ENCODE measurements at places on chromosomes 3 and 15.

DNA sequence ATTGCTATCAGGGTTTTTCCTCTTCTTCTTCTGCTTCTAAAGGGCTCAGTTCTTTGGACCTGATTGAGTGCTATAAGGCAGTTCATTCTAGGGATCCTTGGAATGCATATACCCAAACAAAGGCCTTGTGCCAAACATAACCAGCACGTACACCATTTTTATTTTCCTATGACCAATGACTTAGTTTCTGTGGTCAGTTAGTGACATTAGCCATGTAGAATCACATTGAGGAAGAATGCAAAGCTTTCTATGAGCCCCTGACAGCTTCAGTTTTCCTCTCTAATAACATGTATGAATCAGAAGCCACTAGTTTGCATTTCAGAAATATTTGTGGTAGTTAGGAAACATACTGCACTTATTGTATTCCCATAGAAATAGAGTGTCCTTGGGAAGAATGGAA lies 240.0 kb downstream of the THRB start:
- DNase-seq, result no peak

GRCh38 chr3:174156200-174156599 lies 702.9 kb upstream of the NAALADL2 start:
- no peak for DNase-seq

DNA sequence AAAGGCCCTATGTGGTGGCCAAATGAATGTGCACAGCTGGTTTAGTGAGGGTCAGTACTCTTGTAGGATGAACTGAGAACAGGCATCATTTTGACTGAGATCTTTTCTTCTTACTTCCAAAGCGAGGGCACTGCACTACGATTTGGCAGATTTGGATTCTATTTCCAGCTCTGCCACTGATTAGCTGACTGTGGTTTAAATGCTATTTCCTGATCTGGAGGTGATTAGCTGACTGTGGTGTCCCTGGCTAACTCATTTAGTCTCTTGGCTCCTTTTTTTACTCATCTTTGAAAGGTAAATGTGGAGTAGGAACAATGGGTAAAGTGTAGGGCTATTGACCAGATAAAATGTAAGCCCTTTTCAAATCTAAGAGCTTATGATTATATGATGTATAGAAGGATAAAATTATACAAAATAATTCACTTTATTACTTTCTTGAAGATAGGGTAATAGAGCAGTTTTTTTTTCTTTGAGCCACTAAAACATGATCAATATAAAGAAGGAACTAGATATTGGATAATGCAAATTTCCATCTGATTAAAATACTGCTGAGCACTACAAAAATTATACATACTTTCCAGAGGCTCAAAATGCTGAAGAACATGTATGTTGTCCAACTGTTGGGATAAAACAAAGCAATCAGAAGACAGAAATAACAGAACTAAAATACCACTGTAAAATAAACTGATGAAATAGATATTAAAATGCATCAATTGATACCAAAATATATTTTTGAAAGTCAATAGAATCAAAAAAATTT lies 39.7 kb upstream of the PLOD2 start:
- DNase-seq, result no peak

DNA sequence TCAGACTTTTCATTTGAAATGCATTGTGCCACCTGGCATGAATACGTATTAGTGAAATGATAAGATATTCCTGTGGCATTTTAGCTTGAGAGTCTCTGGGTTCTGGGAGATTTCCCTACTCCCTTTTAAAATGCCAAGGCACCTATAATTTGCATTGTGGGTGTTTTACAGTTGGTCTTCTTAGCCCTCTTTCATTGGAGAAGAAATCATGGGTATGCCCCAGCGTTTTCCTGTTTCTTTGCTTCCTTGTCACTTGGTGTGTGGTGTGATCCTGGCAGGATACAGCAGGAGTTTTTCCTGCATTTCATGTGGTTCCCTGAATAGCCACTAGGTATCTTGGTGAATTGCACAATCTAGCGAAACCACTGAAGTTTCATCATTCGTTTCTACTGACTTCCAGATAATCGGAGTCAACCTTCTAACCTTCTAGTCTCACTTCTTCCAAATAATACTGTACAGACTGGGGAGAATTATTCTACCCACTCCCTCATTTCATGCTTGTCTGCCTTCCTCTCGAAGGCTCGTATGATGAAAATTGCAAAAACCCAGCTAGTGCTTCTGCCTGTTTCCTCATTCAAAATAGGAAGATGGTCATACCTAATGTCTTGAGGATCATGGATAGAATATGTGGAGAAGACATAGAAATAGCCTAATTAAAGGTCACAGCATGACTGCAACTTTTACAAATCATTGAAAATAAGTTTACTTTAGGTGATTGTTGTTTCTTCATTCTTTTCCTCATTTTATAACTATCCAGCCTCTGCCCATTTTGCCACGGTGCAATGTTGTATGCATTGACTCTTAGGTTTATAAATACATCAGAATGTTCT lies 2.6 kb downstream of the BHLHE40 start:
- DNase-seq, result no peak

DNA sequence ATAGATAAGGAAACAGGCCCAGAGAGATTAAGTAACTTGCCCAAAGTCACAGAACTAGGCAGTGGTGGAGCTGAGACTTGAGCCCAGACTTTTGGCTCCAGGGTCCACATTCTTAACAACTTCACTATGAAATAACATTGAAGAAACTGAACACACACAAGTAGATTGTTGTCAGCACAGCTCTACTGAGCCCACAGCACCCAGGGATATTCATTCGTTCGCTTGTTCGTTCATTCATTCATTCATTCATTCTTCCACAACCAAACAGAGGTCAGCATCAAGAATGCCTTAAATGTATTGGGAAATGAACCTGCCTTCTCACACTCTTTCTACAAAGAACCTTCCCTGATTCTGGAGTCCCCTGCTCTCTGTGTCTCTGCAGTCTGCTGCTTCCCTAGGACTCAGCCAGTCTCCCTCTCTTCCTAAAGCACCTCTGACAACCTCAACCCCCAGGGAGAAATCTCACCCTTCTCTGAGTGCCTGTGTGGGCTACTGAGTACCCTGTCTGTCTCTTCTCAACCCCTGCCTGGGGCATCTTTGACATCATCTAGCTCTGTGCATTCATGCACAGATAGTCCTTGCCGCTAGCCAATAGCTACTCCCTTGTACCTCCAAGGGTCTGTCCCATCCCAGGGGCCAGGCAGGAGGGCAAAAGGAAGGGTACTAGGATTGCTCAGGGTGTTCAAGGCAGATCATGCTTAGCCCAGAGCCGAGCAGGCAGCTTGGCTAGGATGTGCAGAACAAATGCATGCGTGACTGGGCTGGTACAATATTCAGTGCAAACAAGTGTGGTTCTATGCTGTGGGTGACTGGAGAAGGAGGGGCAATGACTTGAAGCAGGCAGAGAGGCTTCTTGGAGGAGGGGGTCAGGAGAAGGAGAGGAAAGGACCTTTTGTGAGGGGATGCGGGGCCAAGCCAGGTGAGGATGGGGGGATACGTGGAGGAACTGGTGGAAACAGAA lies 3.4 kb downstream of the LINGO1 start:
- no peak for DNase-seq

- DNase-seq, result no peak
Measured at GRCh38 chr15:68206711-68207151, 1.6 kb upstream of the CALML4 start.

- DNase-seq, result no peak
Measured at GRCh38 chr3:127478922-127479321, 111.6 kb downstream of the TPRA1 start.

DNA sequence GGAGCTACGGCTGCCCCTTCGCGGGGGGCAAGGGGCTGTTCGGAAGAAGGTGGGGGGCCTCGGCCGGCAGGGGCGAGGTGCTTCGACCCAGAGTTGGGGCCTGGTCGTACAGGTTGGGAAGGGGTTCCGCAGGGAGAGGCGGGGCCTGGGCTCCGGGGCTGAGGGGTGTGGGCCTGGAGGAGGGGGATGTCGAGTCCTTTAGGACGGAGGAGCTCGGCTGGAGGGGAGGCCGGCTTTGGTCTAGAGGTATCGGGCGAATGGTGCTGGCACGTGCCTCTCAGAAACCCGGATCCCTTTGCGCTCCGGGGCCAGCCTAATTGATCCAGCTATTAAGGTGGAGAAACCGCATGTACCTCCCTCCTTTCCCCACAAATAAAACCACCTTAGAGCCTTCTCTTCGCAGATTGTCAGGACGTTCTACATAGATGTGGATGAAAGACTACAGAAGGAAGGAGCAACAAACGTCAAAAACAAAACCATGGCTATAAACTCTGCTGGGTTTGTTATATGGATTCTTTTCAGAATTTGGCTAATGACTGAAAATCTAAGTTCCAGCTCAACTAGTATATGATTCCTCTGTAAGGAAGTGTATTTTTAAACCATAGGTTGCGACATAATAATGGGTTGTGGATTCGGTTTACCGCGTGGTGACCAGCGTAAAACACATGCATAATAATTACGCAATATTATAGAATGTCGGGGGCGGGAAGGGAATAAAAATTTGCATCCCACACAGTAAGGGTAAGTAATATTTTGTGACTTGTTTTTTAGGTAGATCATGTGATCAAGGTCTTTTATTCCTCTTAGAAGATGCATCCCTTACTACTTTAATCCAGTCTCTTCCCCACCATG lies 644 bp upstream of the NGLY1 start:
- DNase-seq, result peak; percentile 70

GRCh38 chr15:86079508-86080266 lies at the start of gene AGBL1:
Gene AGBL1, plus strand, starts transcription at chr15:86079871.
- DNase-seq, result peak; percentile 11

DNA sequence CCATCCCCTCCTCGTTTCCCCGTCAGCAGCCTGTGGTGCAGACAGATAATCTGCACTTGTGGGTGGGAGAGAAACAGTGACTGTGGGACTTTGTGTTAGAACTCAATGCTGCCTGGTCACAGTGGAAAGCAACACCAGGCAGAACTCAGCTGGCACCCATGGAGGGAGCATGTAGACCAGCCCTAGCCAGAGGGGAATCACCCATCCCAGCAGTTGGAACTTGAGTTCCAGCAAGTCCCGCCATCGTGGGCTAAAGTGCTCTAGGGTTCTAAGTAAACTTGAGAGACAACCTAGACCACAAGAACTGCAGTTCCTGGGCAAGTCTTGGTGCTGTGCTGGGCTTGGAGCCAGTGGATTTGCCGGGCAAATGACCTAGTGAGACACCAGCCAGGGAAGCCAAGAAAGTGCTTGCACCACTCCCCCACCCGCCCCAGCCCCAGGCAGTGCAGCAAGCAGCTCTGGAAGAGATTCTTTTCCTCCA lies 24.4 kb downstream of the ISG20 start:
- no peak for DNase-seq

- no peak for DNase-seq
Measured at GRCh38 chr3:73498764-73499622, 125.7 kb downstream of the PDZRN3 start.

GRCh38 chr15:91400481-91400880 lies 300.4 kb downstream of the SV2B start:
- DNase-seq, result no peak

DNA sequence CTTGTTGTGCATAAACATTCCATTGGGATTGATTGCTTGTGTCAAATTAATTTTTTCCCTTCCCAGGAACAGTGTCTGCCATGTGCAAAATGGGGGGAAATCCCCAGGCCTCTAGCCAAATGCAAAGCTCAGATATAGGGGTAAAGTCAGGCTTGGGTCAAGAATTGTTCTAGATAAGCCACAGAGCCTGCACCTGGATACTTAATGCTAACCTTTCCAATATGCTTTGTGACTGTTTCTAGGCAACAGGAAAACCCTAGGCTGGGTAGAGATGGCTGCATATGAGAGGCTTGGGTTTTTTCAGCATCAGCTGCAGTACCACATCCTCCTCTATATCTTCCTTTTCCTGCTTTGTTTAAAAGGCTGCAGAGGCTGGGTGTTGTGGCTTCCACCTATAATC lies 61.9 kb upstream of the ROPN1 start:
- no peak for DNase-seq

DNA sequence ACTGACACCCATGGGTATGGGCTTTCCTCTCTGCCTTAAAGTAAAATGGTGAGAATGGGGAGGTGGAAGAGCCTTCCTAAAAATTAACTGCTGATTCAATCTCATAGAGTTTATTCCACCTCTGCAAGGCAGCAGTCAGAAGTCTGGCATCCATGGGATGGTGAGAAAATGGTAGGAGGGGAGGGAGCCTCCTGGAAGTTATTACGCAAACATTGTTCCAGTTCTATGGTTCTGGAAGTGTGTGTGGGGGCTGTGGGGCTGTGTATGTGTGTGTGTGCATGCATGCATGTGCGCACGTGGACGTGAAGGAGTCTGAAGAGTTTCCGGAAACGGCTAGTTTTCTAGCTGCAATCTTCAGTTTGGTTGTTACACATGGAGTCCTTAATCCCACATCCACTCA lies 177.6 kb downstream of the KCNAB1 start:
- no peak for DNase-seq

DNA sequence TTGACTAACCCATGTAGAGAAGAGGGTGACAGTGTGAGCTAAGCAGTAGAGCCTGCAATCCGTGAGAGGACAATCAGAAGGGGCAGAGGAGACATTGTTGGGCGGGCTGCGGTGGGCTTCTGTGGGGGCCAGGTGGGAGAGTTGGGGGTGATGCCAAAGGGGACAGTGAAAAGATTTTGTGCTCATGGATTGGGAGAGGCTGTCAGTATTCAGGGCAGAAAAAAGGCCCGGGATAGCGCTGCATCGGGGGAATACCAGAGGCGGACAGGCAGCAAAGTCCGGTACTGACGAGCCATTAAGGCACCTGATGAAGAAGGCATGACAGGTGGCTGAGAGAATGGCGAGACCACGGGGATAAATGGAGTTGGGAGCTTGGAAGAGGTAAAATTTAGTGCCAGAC lies 1.3 kb upstream of the PXYLP1 start:
- no peak for DNase-seq

DNA sequence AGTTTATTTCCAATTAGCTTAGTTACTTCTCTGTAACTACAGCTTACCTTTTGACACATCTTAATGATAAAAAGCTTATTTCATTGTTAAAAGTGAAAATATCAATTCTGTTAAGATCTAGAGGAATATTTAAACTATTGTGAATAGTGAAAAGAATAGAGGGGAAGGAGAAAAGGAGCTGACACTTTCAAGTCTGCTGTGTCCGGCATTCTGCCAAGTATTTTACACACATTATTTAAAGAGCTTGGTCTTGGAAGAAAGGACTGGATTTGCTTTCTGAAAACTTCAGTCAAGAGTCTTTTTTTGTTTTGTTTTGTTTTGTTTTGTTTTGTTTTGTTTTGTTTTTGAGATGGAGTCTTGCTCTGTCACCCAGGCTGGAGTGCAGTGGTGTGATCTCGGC lies 34.8 kb downstream of the CCDC80 start:
- DNase-seq, result no peak

- no peak for DNase-seq
Measured at GRCh38 chr15:92159906-92160841, 233.5 kb upstream of the ST8SIA2 start.

DNA sequence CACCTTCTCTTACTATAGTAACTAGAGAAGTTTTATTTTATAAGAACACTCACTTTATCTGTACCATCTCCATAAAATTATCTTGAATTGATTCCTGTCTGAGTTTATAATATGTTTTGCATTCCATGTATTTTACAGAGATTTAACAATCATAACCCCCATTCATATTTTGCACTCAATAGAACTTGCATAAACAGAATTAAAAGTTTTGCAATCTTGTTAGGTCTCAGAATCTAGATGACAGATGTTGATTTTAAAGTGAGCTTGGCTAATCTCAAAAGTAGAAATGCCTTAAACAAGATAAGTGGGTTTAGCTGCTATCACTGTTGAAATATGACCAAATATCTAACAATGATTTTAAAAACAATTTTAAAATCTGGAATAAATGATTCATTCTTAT lies 107.9 kb upstream of the EPHA6 start:
- no peak for DNase-seq

Measured in right lung (tissue), 10 donors.